Amygdala (tissue), 56 donors: ENCODE measurements at places on chromosomes 4 and X.

DNA sequence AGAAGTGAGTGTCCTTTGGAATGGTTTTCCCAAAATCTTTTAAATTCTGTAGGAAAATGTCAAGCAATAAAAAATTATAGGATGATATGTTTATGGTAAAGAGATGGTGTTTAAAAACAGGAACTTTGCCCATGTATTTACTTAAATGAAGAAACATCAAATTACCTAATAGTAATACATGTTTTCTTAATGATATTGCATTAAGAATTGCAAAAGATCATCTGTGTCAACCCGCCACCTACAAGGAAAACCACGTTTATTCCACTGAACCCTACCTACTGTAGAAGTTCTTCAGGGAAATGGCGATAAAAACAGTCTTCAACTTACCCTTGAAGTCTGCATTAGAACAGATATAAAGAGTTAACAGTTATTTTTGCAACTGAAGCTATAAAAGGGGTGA lies 67.2 kb upstream of the NDP start:
- DNase-seq, result no peak

DNA sequence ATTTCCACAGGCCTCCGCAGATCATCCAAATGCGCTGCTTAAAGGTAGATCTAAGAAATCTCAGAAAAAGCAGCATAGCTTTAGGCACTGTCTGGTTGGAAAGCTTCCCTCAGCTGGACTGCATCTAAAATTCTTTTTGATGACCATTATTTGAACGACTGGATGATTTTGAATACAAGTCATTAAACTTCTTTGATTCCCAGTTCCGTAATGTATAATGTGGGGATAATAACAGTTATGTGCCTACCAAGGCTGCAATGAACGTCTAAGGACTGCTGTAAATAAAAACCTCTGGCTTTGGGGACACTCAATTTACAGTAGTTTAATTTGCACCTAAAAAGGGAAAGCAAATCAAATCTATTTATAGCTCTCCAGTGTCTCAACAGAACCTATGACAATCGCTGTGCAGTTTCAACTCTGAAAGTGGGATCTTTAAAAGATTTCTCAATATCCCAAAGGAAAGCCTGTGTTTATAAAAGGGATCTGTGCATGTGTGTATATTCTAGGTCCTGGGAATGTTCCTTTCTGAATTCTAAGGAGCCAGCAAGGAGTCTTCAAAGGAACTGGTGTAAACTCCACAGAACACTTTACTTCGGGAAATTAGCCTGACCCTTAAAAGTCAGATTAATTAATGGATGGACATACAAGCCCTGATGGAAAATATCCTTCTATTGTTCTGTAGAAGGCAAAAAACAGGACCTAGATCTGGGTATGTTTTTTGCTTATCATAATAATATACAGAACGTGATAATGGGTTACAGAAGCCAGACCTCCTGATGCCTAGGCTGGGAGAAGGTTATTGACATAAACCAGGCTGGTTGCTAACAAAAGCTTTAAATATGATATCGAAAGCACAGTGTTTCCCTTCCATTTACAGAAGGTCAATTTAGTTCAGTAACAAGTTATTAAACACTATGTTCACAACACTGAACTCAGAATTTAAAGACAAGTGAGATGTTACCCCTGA lies 53.4 kb downstream of the AFAP1 start:
- DNase-seq, result no peak

DNA sequence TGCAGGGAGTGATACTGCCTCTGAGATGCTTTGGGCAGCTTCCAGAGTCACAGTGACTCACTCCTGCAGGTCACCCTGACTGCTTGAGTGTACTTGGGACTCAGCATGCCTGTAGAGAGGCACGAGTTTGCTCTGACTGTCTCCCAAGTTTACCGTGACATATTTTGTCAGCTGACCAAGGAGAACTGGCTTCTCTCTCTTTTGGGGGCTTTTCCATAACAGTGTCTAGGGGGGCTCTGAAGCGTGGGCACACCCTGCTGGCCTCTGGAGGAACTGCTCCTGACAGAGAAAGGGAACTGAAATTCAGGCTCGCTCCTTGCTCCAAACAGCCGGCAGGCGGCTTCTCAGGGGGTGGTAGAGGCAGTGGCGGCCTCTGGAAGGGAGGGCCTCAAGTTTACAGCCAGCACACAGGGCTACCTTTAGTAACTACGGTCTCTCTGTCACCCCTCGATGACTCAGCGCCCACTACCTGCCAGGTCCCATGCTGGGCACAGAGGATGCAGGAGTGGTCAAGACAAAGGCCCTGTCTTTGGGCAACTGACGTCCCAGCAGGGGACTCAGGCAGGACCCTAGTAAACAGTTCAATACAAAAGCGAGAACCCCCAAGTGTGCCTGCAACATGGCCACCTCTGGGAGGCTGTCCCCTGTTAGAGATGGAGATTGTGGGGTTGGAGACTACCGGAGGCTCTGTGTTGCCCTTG lies 17.8 kb downstream of the ZNF185 start:
- DNase-seq, result no peak

GRCh38 chr4:43837604-43838003 lies 611.0 kb downstream of the KCTD8 start:
- no peak for DNase-seq

DNA sequence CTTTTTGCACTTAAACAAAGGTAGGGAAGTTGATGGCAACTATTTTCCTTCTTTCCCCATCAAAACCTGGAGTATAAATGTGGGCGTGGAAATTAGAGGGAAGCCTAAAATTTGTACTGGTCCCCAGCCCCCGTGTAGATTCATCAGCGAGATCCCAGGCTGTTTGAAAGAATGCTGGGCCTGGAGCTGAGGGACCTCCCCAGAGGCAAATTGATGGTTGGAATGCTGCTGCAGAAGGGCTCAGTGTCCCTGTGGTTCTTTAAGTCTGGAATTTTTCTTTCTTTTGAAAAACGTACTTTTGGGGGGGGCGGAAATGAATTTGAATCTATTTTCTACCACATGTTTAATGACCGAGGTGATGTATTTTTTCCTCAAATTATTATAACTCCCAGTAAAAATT lies 197.2 kb downstream of the CBR4 start:
- DNase-seq, result no peak
